Brain pericyte (primary cell): ENCODE measurements at places on chromosomes 12 and 14.

DNA sequence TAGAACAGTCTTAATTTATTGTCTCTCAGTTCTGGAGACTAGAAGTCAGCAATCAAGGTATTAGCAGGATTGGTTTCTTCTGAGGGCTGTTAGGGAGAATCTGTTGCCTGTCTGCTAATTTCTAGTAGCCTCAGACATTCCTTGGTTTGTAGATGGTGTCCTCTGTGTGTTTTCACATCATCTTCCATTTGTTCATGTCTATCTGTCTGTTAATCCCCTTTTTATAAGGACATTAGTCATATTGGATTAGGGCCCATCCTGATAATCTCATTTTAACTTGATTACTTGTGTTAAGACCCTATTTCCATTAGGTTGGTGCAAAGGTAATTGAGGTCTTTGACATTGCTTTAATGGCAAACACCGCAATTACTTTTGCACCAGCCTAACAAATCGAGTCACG lies 34.3 kb downstream of the TBC1D15 start:
- no peak for DNase-seq

DNA sequence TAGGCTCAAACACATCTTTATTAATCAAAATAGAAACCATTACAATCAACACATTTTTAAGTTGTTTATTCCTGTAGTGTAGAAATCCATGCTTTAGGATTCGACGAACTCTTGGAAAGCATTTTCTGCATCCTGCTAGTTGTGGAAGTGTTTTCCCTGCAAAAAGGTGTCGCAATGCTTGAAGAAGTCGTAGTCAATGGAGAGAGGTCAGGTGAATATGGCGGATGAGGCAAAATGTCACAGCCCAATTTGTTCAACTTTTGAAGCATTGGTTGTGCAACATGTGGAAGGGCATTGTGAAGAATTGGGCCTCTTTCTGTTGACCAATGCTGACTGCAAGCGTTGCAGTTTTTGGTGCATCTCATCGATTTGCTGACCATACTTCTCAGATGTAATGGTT lies 4.2 kb upstream of the ARID4A start:
- DNase-seq, result no peak

- DNase-seq, result no peak
Measured at GRCh38 chr14:87522575-87522974, 470.4 kb downstream of the GALC start.

DNA sequence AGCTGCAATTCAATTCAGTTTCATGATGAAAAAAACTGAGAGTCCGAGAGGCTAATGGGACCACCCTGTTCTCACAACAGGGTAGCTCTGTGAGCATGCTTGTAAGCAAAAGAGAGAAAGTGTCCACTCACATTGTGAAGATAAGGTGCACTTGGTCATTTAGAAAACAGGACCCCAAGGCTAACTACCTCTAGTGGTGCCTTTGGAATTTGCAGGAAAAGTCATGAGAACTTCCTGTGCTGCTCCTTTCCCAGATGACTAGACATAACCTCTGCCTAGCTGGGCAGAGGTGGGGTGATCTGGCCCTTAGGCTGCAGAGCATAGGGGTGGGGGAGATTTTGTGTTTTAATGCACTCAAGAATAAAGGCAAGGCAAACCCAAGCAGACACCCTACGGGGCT lies 118.9 kb downstream of the STAB2 start:
- DNase-seq, result no peak

GRCh38 chr12:4118017-4118510 lies 155.5 kb upstream of the CCND2 start:
- DNase-seq, result no peak

- no peak for DNase-seq
Measured at GRCh38 chr12:52514471-52515318, 5.5 kb downstream of the KRT5 start.

DNA sequence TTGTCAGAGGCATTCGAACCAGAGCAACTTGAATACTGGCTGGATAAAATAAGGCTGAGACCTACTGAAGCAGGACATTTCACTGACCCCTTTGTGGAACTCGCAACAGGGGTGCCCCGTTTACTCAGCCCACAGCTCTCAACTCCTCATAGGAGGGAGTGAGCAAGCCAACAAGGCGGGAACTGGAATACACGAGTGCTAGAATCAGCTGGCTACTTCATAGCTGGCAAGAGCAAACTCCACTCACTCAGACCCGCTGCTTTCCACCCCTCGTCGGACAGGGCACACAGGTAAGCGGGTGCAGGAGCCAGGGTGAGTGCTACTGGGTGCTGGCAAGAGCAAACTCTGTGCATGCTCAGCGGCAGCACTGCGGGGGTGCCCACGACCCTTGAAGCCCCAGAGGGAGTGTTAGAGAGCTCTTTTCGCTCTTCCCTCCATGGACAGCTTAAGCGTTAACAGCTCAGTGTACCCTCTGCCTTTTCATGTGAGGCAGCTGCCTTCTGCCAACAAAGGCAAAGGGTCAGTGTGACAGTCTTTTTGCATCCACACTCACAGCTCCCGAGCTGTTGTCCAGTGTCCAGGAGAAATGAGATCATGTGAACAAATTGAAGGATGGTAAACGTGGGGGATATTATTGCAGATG lies 15.7 kb downstream of the CAPZA3 start:
- no peak for DNase-seq

GRCh38 chr12:56260921-56261320 lies 2.7 kb upstream of the ANKRD52 start:
- no peak for DNase-seq

DNA sequence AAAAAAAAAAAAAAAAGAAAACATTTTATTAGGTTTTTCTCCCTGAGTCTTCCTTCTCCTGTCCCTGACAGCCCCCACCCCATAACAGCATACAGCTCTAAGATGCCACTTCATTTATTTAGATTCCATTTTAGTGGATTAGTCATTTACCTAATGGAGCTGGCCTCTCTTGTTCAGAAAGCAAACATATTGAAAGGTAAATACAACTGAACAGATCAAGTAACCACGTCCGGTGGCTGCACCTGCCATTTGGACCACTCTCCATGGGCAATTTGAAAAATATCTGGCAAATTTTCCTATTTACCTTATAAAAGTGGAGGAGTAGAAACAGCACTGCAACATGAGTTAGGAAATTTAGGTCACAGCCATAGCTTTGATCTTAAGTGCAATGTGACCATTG lies 254.6 kb downstream of the C12orf42 start:
- DNase-seq, result no peak

DNA sequence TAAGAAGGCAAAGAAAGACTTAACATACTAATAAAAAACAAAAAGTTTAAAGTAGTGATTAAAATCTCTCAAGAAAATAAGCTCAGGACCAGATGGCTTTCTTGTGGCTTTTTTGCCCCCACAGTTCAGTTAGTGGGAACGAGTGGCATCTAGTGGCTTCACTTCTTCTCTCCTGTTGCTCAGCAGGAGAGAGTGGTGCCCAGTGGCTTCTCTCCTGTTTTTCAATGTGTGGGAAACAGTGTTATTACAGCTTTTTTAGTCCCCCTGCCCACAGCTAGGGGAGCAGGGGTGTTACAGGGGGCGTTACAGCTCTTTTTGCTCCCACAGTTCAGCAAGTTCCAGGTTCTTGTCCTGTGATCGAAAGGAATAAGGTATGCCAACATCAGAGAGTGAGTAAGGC lies 135.2 kb downstream of the RERGL start:
- DNase-seq, result no peak

DNA sequence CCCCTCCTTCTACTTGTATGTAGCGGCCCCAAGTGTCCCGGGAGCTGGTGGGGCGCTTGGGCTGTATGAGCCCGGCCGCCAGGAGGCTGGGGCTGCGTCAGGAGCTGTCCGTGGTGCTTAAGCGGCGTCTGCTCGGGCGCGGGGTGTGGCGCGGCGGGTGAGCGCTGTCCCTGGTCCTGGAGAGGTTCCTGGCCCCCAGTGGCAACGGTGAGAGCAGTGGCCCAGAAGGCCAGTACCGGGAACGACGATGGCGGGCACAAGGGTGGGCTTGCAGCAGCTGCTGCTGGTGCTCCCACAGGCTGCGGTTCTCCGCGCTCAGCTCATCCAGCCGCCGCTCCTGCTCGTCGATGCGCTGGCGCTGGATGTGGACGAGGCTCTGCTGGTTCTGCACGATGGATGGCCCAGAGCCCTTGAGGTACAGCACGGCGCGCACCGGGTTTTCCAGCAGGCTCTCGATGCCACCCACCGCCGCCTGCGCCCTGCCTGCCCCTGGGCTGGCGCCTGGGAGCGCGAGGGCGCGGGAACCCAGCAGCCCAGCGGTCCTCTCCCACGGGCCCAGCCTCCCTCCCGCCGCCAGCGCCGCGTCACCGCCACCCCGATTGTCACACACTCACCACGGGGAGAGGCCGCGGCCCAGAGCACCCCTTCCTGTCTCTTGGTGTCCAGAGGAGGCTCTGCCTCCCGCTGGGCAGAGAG lies 41.9 kb upstream of the FKBP4 start:
- DNase-seq, result peak; percentile 50

- DNase-seq, result no peak
Measured at GRCh38 chr12:47219243-47219642, 139.5 kb upstream of the AMIGO2 start.

DNA sequence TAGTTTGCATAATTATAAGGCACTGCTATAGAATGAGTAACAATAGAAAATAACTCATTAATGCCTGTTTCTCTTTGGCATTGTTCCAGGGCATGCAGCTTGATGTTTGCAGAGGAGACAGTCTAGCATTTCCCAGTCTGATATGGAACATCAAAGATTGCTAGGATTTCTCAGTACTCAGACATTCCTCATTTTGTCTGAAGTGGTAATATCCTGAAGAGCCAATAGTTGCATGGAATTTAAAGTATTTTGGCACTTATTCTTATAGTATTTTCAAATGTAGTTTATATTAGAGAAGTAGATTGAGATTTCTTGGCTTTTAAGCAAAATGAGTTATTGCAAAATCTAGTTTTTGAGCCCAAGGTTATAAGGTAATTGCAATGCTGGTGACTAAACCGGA lies 337.3 kb upstream of the E2F7 start:
- DNase-seq, result no peak

GRCh38 chr12:91100906-91101305 lies 10.4 kb downstream of the LUM start:
- no peak for DNase-seq

DNA sequence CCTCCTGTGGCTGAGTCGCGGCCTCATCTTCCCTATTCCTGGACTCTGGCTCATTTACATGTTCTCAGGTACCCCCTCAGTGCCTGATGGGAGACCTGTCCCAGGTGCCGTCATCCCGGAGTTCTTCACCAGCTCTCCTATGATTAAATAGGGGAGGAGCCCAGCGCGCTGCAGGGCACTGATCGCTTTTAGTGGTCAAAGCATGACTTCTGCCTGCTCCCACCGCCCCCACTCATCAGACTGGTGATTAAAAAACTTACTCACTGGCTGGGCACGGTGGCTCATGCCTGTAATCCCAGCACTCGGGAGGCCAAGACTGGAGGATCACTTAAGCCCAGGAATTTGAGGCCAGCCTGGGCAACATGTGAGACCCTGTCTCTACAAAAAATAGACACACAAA lies 85.9 kb downstream of the FOXN4 start:
- no peak for DNase-seq

DNA sequence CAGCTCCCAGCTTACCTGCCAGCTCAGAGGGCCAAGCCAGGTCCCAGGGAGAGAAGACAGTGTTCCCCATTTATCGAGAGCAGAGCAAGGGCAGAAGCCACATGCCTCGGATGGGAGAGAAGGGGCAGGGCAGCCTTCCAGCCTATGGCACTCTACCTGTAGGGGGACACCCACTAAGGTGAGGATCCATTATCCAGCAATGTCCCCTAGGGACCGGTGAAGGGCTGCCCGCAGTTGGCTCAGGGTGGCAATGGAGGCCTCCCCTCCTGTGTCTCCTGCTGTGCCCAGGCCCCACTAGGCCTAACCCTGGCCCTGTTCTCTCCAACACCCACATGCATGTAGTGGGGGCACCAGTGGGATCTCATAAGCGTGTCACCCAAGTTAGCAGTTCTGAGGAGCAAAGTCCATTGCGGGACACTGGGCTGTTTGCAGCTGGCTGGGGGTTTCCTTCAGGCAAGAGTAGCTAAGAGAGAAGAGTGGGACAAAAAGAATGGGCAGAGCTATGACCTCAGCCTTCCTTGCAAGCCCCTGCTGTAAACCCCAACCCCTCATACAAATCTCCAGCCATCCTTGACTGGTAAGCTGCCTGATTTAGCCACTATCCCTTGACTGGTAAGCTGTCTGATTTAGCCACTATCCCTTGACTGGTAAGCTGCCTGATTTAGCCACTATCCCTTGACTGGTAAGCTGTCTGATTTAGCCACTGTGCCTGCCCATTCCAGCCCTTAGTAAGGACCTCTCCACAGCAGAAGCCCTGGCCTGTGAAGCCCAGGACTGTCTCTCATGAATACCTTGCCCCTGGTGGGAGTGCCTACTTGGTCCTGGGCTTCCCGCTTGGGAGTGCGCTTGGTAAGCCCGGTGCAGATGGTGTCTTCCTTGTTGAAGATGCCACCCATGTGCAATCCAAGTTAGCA lies 5.2 kb upstream of the ASB2 start:
- DNase-seq, result no peak

DNA sequence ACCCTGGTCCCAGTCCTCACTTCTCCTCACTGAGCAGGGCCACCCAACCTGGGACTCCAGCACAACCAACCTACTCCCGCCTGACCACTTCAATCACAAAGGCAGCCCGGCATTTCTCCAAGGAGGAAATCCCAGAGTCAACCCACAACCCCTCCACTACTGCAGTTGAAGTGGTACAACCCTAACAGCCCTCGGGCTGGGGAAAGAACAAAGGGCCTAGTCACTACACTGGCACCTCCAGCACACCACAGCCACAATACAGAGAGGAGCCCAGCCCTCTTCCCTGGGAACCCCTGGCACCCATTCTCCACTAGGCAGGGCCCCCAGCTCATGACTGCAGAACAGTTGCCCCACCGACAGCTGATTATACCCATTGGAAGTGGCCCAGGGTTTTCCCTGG lies 13.7 kb upstream of the OR5AU1 start:
- DNase-seq, result no peak

- DNase-seq, result no peak
Measured at GRCh38 chr12:72748971-72749370, 476.8 kb downstream of the TRHDE start.

DNA sequence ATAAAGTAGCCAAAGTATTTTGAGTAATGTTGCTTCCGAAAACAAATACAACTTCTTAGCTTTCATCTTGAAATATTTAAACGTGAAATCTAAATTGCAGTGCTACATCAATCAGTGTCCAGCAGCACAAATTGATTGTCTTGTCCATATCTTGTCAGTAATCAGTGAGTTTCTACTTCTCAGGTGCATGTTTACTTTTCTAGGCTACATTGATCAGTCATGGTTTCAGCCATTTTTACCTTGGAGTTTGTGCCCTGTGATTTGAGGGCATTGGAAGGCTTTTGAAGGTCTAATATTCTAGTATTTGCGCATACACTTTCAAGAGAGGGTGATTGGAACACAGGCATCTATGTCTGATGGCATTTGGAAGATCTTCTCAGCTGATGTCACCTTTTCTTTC lies 12.4 kb downstream of the RMST start:
- DNase-seq, result no peak

GRCh38 chr12:12392413-12392812 lies 35.5 kb downstream of the BORCS5 start:
- no peak for DNase-seq

DNA sequence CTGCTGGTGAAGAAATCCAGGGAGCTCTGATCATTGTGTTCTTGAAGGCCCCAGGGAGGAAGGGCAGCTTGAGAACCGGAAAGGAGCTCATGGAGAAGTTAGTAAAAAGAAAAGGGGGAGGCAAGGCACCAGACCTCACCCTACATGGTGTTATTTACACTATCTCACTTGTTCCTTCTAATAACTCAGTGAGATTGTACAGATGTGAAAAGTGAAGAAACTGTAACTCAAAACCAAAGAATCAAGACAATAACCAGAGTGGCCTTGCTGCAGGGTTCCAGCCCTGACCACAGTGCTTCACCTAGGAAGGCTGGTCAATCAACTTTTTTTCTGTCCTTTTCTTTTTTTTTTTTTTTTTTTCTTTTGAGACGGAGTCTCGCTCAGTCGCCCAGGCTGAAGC lies 353.6 kb downstream of the TMTC2 start:
- DNase-seq, result no peak
